Esophagus squamous epithelium (tissue), 5 donors: ENCODE measurements at places on chromosomes 12 and 14.

DNA sequence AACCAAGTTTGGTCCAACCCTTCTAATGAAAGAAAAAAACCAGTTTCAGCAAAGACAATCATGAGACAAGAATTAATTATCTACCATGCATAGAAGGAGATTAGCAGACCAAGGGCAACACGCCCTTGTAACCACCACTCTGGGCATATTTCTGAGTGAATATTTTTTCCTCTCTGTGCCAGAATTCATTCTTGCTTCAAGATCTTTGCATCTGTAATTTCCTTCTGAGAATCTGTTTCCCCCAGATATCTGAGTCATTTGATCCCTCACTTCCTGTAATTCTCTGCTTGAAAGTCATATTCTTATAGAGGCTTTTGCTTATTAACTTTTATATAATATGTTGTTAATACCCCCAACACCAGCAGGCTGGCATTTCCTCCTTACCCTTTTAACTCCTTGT is 243.7 kb downstream of the SLC16A7 start:
- no peak for DNase-seq

DNA sequence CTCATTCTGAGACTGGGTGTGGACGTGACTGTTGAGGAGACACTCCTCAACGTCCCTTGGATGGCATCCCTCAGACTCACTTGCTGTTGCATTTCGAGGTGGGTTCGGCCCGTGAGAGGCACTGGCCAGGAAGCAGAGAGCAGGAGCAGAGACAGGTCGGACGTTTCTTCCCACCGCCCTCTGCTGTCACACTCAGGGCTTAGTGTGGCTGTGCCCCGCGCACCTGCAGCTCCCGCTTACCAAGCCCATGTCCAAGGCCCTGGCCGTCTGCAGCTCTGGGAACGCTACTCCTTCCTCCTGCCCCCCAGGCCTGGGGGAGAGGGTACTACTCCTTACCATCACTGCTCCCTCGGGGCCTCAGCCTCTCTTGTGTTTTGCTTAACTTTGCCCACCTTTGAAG is 29.8 kb upstream of the PIWIL1 start:
- no peak for DNase-seq

DNA sequence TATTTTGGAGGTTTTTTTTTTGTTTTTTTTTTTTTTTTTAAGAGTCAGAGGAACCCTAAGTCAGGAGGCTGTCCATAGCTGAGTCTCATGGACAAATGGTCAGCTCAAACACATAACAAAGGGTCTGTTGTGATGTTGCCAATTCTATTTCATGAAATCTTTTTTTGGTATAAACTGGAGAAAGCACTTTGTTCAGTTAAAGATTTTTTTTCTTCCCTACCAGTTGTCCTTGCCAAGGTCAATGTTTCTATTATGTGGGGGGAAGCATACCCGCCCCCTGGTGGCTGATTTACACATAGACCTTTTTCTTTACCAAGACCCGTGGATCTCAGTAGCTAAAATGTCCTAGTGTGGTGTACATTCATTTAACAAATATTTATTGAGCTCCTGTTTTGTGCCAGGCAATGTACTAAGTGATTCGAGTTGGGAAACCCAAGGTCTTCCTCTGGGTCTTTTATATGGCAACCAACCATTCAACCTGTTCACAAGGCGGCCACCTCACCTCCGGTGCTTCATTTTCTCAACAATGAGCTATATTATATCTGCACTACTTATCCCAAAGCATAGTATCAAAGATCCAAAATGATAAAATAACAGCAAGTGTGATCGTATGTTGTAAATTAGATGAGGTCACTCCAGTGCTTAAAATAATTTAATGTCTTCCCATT is 214.5 kb downstream of the PAH start:
- DNase-seq: no peak

GRCh38 chr14:79971330-79971729 is 240.0 kb downstream of the DIO2 start:
- no peak for DNase-seq
